Type B pancreatic cell (in vitro differentiated cells): ENCODE measurements at places on chromosomes 16 and 17.

DNA sequence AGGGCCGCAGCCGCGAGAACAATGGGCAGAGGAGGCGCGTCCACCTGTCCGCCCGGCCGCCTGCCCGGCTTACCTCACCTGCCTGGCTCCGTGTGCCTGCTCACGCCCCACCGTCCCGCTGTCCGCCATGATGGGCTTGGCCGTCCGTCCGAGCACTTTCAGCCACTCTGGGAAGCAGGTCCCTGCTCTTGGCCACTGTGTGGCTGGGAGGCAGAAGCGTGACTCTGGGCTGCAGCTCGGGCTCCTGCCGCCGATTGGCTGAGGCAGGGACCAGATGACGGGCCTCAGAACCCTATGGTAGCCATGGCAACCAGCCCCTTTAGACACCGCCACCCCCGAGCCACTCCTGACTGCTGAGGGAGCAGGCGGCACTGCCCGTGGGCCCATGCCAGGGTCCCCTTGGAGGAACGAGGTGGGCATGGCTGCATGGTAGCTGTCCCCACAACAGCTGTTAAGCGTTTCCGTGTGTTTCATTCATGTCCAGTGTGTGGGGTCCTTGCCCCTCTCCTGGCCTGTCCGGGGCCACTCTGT is 8.9 kb upstream of the AXIN1 start:
- H3K27me3 ChIP-seq: peaks cover 3% of the 10 kb centered on the region
- no peak for DNase-seq
- H3K36me3 ChIP-seq: no peaks in the 10 kb centered on the region

- H3K27me3 ChIP-seq: peaks cover 13% of the 10 kb centered on the region
- H3K27ac ChIP-seq: no peak overlapping the region
- no peaks in the 10 kb centered on the region for H3K4me1 ChIP-seq
- no peaks in the 10 kb centered on the region for H3K36me3 ChIP-seq
- DNase-seq: no peak
These were observed 330.2 kb downstream of the TMEM114 start for GRCh38 chr16:8260140-8260539.

DNA sequence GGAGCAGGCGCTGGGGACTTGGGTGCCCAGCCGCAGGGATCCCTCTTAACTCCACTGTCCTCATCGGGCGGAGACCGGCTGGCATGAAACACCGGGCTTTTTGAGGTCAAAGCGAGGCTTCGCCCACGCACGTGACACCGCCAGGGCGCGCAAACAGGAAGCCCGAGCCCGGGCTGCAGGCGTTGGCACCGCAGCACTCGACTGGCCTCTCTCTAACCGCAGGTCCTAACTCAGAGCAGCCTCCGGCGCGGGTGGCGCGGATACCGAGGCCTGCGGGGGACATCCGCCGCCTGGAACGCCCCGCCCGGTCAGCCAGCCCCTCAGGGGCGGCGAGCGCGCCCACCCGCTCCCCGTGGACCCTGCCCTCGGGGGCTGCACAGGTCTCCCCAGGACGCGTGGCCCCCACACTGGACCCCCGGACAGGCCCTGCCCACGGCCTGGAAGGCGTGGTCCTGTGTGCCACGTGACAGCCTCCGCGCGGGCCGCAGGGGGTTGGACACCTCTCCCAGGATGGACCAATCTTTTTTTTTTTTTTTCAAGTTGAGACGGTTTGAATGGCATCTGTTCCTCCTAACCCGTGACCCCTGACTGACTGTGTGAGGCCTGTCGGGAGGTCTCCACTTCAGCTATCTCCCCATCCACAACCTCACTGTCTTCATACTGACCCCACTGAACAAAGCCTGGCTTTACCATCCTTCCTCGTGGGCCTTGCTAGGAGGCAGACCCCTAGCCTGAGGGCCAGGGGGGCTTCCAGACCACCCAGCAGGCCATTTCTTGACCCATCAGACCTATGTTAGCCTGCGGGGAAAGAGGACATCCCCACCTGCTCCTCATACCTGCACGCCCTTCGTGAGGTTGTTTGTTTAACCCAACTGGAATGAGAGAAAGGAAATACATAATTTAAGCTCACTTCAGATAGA is 8.4 kb upstream of the SLC47A2 start:
- no peak overlapping the region for H3K4me3 ChIP-seq
- no peaks in the 10 kb centered on the region for H3K36me3 ChIP-seq
- DNase-seq: peak; percentile 67
- H3K27me3 ChIP-seq: no peaks in the 10 kb centered on the region

DNA sequence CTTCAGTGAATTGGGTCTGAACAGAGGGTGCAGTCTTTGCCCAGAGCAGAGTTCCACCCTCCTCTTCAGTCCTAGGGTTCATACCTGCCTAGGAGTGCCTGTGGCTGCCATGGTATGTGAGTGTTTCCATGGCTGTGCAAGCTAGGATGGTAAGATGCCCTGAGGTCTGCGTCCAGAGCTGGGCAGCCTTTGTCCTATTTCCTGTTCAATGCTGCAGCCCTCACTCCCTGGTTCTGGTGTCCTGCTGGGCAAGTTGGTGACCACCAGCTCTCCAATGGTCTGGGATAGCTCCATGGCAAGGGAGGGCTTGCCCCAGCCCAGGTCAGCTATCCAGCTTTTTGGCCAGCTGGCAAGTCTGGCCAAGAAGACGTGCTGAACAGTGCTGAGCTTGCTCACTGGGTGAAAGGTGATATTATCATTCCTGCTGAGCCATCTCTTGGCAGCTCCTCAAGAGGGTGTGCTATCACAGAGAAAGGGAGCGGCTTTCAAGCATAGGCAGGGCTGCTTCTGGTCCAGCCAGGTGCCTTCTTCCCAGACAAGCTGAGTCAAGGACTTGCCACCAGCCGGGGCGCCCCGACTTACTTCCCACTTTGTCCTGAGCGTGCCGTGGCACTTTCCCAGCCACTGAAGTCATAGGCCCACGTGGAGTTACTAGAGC is 13.0 kb upstream of the NFATC3 start:
- DNase-seq: peak; percentile 29
- H3K4me3 ChIP-seq: no peak overlapping the region
- H3K27me3 ChIP-seq: no peaks in the 10 kb centered on the region
- no peaks in the 10 kb centered on the region for H3K4me1 ChIP-seq
- H3K36me3 ChIP-seq: peaks cover 19% of the 10 kb centered on the region

DNA sequence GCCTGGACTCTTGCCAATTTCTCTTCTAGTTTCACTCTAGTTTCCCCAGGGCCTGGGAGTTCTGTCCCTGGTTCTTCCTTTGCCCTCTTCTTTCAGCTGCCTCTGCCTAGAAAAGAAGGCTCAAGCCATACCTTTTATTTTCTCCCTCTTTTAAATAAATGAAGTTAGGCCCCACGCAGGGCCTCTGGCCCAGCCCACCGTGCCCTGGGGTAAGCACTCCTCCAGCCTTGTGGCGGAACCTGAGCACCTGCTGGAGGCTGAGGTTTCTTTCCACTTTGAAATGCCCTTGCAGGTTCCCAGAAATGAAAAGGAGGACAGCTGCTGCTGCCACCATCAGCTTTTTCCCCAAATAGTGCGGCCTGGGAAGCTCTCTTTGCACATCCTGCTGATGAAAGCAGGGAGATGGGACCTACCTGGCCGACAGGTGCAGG is 139.4 kb downstream of the CCDC182 start:
- H3K27ac ChIP-seq: peak overlapping the region; percentile 95
- H3K4me1 ChIP-seq: peaks cover 53% of the 10 kb centered on the region
- H3K27me3 ChIP-seq: no peaks in the 10 kb centered on the region
- H3K4me3 ChIP-seq: peak overlapping the region; percentile 75

DNA sequence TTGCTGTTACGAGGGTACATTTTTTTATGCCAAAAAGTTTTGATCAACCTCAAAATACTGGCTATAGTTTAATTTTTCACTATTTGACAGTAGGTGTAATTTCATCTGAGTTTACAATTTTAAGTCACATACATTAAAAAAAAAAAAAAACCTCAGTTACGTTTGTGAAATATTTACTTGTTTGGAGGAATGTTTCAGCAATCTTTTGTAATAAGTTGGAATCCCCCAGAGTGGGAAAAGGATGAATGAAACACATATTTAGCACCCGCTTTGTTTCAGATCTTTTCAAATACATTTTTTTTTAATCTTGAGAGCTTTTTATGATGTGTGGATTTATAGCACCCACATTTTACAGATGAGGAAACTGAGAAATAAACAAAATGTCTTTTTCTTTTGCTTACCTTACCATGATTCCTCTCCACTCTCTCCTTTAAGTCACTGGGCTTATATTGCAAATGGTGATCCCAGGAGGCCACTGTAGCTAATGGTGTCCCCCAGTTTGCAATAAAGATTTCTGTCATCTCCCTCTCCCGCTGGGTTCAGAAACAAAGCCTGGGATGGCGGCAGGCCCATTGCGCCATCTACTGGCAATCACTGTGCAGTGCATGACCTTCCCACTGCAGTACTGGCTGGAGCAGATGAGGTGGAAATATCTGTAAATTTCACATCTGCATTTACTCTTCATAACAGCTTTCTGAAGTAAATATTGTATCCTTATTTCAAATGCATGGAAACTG is 27.7 kb downstream of the TBC1D3B start:
- H3K4me1 ChIP-seq: no peaks in the 10 kb centered on the region
- peaks cover 13% of the 10 kb centered on the region for H3K27me3 ChIP-seq
- no peak overlapping the region for H3K4me3 ChIP-seq
- no peaks in the 10 kb centered on the region for H3K36me3 ChIP-seq

- peaks cover 15% of the 10 kb centered on the region for H3K4me1 ChIP-seq
- H3K36me3 ChIP-seq: no peaks in the 10 kb centered on the region
- DNase-seq: no peak
- H3K4me3 ChIP-seq: no peak overlapping the region
- no peaks in the 10 kb centered on the region for H3K27me3 ChIP-seq
These were observed 202.9 kb downstream of the RAB11FIP4 start for GRCh38 chr17:31594416-31594815.

- H3K4me3 ChIP-seq: no peak overlapping the region
- no peaks in the 10 kb centered on the region for H3K4me1 ChIP-seq
- no peaks in the 10 kb centered on the region for H3K36me3 ChIP-seq
- H3K27ac ChIP-seq: no peak overlapping the region
- no peak for DNase-seq
- peaks cover 43% of the 10 kb centered on the region for H3K27me3 ChIP-seq
These were observed 27.9 kb upstream of the OR4D1 start for GRCh38 chr17:58120195-58120822.
